Activated T-helper 17 cell treated with anti-CD3 and anti-CD28 coated beads, Interleukin-2, amount 50 U/mL, for 72 hours (primary cell): ENCODE measurements at places on chromosomes 6 and 20. TPM values are rescaled to one million over a fixed set of nuclear protein-coding genes. Genes with fewer than 3 reads are reported as not detected.

The ZBTB46 gene
- 6.2 TPM for total RNA-seq

The WFDC8 gene
- total RNA-seq = not detected

The AKAP7 gene
- 2.9 TPM for total RNA-seq

The HTR1E gene
- not detected for total RNA-seq

The SPATS1 gene
- total RNA-seq = not detected

The MUCL3 gene
- total RNA-seq = not detected

The OLIG3 gene
- total RNA-seq = 3.5 TPM

The PRSS16 gene
- 1.8 TPM for total RNA-seq

The LINC00237 gene
- not detected for total RNA-seq

The TCF21 gene
- total RNA-seq = not detected

The APCDD1L gene
- not detected for total RNA-seq

- ATAC-seq = no peak
Observed at GRCh38 chr6:79468587-79468986, 68.6 kb downstream of the LCA5 start.

DNA sequence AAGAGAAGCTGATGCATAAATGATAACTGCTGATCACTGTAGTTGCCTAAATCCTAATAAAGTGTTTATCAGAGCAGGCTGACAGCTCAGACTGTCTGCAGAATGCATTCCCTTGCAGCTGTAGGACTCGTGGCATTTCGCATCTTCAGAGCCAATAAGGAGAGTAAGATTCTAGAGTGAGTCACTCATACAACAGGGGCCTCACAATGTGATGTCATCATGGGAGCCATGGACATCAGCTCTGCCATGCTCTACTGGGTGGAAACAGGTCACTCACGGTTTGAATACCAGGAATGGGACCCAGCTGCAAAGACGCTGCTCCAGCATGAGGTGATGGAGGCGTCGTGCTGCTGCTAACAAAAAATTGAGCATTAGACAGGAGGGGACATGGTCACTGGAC, 7.4 kb downstream of the FAM209B start:
- ATAC-seq = no peak

GRCh38 chr6:72084992-72085569, 198.7 kb downstream of the RIMS1 start:
- no peak for ATAC-seq

- ATAC-seq = no peak
Observed at GRCh38 chr6:138689849-138690248, 83.7 kb upstream of the CCDC28A start.

- no peak for ATAC-seq
Observed at GRCh38 chr6:124792386-124792785, 169.9 kb upstream of the RNF217 start.

- no peak for ATAC-seq
Observed at GRCh38 chr6:170287371-170287876, 3.5 kb downstream of the DLL1 start.

DNA sequence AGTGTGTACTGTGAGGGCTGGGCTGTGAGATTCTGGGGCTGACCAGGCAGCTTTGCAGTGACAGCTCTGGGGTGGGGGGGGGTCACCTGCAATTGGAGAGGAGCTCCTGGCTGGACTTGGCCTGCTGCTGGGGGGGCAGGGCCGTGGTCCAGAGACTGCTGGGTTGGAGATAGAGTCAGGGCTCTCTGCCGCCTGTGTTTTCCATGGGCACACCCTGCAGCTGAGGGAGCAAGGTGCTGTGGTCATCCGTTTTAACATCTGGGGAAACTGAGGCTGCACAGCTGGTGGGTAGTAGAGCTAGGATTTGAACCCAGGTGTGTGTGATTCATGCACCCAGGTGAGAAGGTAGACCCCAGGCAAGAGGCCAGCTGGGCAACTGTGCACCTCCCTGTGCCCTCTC, 7.3 kb downstream of the DLGAP4 start:
- no peak for ATAC-seq

GRCh38 chr6:79466207-79466834, 70.9 kb downstream of the LCA5 start:
- ATAC-seq = no peak

DNA sequence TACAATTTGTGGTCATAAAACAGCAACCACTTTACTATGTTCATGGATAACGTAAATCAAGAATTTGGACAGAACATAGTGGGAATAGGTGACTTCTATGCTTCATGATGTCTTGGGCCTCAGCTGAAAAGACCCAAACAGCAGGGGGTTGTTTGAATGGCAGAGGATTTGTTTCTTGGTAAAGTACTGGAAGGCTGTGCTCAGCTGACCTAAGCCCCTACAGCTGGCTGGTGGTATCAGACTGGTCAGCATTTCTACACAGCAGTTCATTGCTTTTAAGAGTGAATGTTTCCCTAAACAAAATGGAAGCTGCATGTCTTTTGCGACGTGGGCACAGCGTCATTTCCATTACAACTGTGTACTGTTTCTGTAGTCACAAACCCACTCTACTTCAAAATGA, 148.5 kb upstream of the DEFB112 start:
- ATAC-seq = no peak

GRCh38 chr6:13615792-13616120, 621 bp downstream of the NOL7 start:
- peak; percentile 53 for ATAC-seq

GRCh38 chr6:156828280-156828703, 51.1 kb downstream of the ARID1B start:
- peak; percentile 99 for ATAC-seq

GRCh38 chr6:113457751-113458150, 399.4 kb upstream of the MARCKS start:
- ATAC-seq = no peak

GRCh38 chr20:46715292-46715756, 5.9 kb downstream of the SLC2A10 start:
- no peak for ATAC-seq

DNA sequence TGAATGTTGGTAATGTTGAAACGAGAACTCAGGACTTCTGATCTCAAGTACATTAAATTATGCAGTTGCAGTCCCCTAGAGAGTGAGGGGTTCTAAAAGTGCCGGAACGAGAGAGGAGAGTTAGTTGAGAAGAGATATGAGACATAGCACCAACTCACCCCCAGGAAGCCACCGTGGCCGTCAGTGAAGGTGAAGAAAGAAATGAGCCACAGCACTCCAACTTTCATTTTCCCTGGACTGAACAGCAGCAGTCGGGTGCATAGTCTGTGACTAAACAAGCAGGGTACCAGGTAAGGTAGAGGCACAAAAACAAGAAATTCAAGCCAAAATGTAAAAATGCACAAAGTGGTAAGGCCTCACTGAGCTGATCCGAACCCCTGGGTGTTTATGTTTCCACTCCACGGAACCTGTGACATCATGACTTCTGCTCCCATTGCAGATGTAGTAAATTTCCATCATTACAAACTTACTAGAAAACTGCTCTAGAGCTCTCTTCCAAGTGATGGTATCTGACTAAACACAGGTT, 13.2 kb downstream of the ADGRF1 start:
- ATAC-seq = no peak

GRCh38 chr6:10276106-10276505, 138.8 kb downstream of the TFAP2A start:
- ATAC-seq = no peak

GRCh38 chr6:64482631-64483030, 847.0 kb downstream of the PHF3 start:
- ATAC-seq = no peak

- ATAC-seq = no peak
Observed at GRCh38 chr6:76790881-76791280, 672.4 kb downstream of the HTR1B start.

- no peak for ATAC-seq
Observed at GRCh38 chr6:28497306-28497705, 18.3 kb downstream of the GPX6 start.

GRCh38 chr6:86937219-86938079, at the start of gene HTR1E:
Gene HTR1E, plus strand, starts transcription at chr6:86937528. Its CDS starts 77,807 bp downstream, at chr6:87015335.
- peak; percentile 18 for ATAC-seq

DNA sequence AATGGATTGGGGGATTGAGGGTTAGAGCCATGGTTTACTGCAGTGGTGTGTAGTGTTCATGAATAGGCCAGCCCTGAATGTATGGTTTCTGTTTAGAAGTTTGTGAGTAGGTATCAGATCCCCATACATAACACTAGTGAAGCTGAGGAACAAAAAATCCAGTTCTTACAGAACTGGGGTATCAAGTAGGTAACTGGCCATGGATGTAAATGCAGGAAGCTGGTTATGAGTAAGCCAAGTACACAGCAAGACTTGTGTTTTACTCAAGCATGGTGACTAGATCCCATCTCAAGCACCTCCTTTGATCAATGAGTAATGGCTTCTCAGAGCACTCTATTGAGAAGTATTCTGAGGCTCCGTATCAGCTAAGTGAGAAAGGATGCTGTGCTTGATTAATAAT, 613.7 kb upstream of the FLRT3 start:
- no peak for ATAC-seq

DNA sequence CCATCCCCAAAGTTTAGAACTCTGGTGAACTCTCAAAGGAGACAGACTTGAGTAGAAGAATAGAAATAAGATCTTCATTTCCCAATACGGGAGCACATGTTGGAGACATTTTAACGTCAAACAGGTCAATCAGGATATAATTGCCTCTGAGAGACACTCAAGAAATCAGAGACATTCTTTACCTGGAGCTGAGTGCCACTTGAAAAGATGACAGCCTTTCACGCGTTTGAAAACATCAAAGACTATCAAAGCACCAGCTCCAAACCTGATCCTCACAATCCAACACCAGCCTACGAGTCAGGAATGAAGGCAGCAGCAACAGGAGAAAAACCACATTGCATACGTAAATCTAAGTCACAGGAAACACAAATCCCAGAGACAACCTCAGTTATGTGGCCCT, 571.5 kb upstream of the CDH4 start:
- no peak for ATAC-seq

GRCh38 chr20:41540459-41540858, 77.7 kb downstream of the CHD6 start:
- no peak for ATAC-seq
